ENCODE measurements at places on chromosomes 7 and 10.
A peak's percentile ranks its signal among the peaks of the same experiment; 100 is the strongest.

DNA sequence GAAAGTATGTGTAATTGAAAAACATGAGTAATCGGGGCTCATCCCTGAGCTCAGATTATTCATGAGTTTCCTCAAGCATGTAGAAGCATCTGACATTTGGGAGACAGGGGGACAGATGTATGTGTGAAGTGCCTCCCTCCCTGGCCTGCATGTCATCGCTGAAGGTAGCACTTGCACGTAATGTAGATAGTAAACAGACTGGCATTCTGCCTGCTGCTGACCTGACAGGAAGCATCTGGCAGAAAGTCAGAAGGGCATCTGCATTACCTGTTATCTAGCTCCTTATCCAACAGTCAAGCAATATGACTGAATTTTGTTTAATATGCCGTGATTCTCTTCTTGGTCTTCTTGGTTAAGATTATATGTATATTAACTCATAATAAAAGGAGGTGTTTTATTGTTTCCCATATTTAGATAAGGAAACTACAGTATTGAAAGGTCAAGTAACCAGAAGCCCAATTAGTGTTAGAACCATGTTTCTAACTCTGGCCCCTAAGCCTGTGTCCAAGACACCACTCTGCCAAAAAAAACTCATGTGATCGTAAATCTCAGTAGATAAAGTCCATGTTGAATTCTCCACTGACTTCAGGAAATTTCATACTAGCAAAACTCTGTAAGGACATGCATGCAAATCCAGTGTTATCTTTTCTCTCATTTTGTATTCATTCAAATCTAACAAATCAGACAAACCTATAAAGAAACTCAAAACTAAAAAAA, 918.1 kb upstream of the MBL2 start:
- no peak for DNase-seq

GRCh38 chr10:72260239-72260975, 13.3 kb upstream of the DDIT4 start:
- DNase-seq, result peak; percentile 95

- no peak for DNase-seq
Measured at GRCh38 chr10:98924526-98924925, 311.1 kb downstream of the HPSE2 start.

DNA sequence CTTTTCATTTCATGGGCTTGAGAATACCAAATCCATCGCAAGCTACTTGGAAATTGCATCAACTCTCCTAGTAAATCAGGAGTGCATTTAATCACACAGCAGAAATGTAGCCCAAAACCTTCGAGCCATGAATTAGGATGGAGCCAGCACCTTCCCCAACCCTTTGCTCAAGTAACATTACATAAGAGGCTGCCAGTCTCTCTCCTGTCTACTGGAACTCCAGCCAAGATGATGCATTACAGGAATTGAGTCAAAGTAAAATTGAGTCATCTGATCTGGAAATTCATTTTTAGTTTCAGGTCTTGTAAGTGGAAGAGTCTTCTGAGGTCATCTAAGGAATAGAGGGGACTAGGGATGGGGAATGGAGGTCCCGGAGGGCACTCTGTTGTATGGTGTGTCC, 69.7 kb upstream of the FHIP2A start:
- DNase-seq, result peak; percentile 70

DNA sequence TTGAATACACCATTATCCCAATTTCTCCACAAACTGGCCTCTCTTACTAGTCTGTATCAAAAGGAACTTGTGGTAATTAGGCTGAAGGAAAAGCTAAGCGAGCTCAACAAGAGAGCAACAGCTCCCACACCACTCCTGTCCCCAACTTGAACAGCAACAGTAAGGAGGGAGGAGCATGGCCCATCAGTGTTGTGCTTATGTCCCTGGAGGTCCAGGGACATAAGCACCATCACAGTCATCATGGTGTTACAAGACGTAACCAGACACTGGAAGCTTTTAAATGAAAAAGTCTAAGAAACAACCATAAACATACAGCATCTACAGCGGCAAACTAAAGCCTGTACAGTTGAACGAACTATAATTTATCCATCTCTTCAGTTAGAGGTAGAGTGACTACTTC, 989 bp downstream of the ERLIN1 start:
- DNase-seq, result peak; percentile 8

- DNase-seq, result peak; percentile 57
Measured at GRCh38 chr7:93147363-93147762, 822 bp downstream of the SAMD9L start.

GRCh38 chr7:47371733-47372368, 210.1 kb downstream of the TNS3 start:
- peak; percentile 14 for DNase-seq

DNA sequence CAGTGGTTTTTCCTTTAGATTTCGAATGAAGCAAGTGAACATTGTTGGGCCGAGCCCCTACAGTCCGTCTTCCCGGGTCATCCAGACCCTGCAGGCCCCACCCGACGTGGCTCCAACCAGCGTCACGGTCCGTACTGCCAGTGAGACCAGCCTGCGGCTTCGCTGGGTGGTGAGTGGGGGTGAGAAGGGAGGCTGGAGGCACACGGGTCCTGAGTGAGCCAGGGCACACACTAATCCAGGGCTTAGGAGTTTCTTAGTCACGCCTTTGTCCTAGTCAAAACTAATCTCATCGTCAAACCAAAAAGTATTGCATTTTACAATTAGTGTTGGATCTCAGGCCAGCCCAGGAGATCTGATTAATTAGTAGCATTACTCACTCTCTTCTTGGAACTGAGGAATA, 568.8 kb upstream of the FOXK1 start:
- DNase-seq, result no peak

- DNase-seq, result no peak
Measured at GRCh38 chr10:58920655-58921003, 255.8 kb upstream of the PHYHIPL start.

GRCh38 chr10:131822013-131822691, 78.7 kb upstream of the PPP2R2D start:
- no peak for DNase-seq

- peak; percentile 31 for DNase-seq
Measured at GRCh38 chr10:78703593-78703992, 365.2 kb upstream of the ZMIZ1 start.

GRCh38 chr7:82384779-82385178, 58.8 kb downstream of the CACNA2D1 start:
- no peak for DNase-seq

GRCh38 chr10:85643845-85644525, 722.6 kb downstream of the GRID1 start:
- DNase-seq, result no peak

- no peak for DNase-seq
Measured at GRCh38 chr7:4939971-4940728, 18.8 kb downstream of the MMD2 start.

DNA sequence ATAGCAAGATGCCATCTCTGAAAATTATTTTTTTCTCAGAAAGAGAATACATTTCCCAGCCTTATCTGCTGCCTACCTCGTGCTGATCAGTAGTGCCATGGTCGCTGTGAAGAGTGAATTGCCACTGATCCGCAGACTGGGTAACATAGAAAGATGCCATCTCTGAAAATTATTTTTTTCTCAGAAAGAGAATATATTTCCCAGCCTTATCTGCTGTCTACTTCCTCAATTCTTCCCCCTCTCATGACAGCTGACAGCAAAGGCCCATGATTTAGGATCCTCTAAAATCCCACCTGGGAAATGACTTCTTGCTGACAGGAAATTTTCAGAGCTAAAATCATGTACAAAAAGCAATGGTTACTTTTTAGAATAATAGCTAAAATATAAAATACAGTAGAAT, 92.5 kb upstream of the AHR start:
- no peak for DNase-seq

- peak; percentile 92 for DNase-seq
Measured at GRCh38 chr10:122232769-122233168, 38.3 kb upstream of the BTBD16 start.

DNA sequence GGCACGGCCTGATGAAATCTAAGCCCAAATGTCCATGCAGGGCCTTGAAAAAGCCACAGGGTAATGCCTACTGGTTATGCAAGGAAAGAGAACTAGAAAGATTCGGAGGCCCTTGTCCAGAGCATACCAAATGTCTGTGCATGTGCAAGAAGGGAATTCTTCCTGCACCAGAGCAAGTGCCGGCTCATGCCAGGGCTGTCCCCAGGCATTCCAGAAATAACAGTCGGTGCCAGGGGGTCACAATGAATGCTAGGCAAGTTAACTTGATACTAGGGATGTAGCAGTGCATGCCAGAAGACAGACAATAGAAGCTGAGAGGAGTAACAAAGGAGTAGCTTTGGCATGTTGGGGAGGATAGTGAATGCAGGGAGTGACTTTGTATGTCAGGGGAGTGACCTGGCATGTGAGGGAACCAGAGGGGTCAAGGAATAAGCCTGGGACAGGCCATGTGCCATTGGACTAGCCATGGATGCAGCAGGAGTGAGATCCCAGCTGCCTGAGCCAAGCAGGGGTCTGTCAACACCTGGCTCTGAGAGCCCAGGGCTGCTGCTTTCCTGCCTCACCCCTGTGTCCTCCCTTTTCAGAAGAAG, 119.5 kb upstream of the UNC5B start:
- DNase-seq, result no peak

GRCh38 chr10:29297678-29298077, 8.8 kb downstream of the LYZL1 start:
- no peak for DNase-seq

- no peak for DNase-seq
Measured at GRCh38 chr10:71432956-71433767, 36.4 kb downstream of the CDH23 start.

- DNase-seq, result no peak
Measured at GRCh38 chr7:130021105-130021834, 29.9 kb downstream of the ZC3HC1 start.

- DNase-seq, result no peak
Measured at GRCh38 chr7:139568813-139569490, 45.5 kb downstream of the CLEC2L start.

DNA sequence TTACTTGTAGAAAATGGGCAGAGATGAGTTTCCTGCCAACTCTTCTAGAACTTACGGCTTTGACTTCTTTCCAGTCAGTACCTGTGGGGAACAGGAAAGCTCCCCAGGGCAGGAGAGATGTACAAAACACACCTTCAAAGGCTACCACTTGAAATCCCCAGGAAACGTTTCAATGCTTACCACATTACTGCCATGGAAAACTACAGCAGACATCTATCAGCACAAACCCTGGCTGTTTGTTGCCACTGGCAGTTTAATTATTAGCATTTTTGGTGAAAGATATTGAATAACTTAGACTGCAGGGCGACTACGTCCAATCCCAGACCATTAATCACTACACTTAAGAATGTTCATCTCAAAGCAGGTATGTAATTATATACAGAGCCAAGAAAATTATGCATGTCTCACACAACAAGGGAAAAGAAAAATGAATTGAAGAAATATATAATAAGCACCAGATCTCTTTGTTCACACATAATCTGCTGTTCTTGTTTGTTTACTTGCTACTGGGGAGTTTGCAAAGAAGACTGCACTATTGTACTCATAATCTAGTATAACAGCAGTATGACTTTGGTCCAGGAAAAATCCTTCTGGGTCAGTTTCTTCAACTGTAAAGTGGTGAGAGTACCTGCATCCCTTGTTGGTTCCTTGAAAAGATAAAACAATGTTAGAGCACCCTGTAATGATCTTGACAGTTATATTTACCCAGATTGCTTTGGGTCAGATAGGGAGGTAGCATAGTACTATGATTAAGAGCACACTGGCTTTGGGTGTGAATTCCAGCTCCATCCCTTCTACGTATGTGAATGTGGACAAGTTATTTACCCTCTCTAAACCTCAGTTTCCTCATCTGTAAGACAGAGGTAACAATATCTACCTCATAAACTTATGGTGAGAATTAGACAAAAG, 138.3 kb downstream of the DOCK4 start:
- DNase-seq, result no peak

- DNase-seq, result no peak
Measured at GRCh38 chr7:106999023-106999422, 45.5 kb upstream of the PRKAR2B start.

- DNase-seq, result no peak
Measured at GRCh38 chr7:41439515-41439879, 263.4 kb downstream of the INHBA start.

GRCh38 chr7:2198206-2198605, 34.5 kb downstream of the MAD1L1 start:
- no peak for DNase-seq

All from fibroblast of skin of abdomen (primary cell).